Fibroblast of skin of right quadriceps (primary cell): ENCODE measurements at places on chromosomes 16 and 17.

GRCh38 chr16:58832386-58832895 lies 98.3 kb upstream of the GOT2 start:
- no peak for DNase-seq

GRCh38 chr17:45353043-45353442 lies 36.2 kb upstream of the MAP3K14 start:
- no peak for DNase-seq

DNA sequence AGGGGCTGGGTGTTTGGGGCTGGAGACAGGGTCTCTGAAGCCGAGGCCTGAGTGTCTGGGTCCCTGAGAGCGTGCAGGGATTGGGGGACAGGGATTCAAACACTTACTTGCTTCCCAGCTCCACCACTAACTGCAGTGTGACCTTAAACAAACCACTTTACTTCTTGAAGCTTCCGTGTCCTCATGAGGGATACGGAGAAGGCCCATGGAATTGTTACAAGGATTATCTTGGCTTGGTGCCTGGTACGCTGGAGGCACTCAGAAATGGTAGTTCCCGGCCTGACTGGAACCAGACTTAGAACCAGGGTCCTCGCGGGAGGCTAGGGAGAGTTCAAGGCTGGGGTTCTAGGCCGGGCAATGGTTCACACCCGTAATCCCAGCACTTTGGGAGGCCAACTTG lies 2.9 kb upstream of the CXCL16 start:
- no peak for DNase-seq

DNA sequence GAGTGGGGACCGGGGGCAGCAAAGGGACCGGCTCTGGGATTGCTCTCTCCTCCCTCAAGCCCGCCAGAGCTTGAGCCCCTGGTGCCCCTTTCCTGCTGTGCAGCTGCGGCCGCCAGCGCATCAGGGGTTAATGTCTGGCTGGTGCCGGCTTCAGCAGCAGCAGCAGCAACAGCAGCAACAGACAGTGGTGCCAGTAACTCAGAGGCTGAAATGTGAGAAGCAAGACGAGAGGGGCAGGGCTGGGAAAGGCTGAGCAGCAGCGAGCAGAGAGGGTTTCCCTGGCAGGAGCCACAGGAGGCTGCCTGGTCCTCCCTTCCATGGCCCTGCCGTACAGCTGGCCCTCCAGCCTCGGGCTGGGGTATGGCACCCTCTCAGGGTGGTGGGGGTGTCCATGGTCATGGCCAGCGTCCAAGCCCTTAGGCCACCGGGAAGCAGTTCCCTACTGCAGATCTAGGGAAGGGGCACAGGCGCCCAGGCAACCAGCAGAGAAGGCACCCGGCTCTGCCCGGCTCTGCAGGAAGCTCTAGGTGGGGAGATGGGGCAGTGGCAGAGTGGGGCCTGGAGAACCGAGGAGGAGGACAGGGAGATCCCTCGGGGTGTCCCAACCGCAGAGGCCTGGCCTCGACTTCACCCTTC lies 21.1 kb upstream of the TFAP4 start:
- peak; percentile 78 for DNase-seq

DNA sequence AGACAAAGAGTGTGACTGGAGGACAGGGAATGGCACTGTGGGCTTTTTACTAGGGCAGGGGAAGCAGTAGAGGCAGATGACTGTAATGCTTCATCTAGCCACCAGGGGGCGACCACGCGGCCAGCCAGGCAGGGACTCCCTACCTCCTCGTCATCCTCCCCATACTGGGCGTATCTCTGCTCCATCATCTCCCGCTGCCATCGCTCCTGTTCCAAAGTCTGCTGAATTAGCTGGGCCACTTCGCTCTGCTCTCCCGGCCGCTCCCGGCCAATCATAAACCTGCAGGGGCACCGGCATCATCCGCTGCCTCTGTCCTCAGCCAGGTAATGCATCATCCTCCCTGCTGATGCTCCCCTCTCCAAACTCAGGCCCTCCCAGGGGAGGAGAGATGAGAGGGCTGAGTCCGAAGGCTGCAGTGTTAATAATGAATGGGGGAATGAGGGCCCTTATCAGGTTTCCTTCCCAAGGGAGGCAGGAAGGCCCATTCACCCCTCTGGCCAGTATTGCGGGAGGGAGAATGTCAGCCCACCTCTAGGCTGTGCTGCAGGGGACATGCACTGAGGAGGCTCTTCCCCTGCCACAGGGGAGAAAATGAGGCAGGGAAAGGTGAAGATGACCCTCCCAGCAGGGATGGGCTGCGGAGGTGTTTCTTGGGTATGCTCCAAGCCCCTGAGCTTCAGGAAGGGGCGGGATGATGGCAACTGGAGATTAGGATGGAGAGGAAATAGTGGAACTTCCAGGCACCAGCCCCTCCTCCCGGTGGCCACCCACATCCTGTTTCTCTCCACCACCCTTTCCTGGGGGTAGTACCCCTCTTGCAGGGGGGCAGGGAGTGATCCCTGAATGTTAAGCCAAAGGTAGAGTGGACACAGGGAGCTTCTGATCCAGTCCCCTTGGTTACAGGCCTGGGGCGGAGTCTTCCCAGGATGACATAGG lies 10.3 kb upstream of the SAMD14 start:
- DNase-seq, result peak; percentile 70

GRCh38 chr16:73713778-73714495 lies 582.7 kb upstream of the PSMD7 start:
- peak; percentile 50 for DNase-seq

GRCh38 chr16:25656639-25657038 lies 35.1 kb upstream of the HS3ST4 start:
- DNase-seq, result no peak

- DNase-seq, result peak; percentile 13
These were observed 72.7 kb downstream of the OMG start for GRCh38 chr17:31224366-31224765.

- DNase-seq, result no peak
These were observed 32.8 kb downstream of the TMEM186 start for GRCh38 chr16:8764525-8765250.

DNA sequence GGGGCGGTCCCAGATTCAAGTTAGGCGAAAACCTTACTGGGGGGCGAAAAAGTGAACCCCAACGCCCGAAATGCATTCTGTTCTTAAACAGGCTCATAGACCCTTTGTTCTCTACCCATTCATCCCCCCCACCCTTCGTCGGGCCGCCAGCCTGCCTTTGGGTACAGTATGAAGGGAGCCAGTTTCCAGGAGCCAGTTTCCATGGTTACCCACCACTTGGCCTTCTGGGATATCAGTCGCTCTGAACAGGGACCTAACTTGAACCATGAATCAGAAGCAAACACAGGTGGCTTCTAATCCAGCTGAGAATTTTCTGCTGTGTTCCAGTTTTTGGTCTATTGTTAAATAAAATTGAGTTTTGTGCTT lies 532 bp downstream of the DHX40 start:
- peak; percentile 72 for DNase-seq

GRCh38 chr16:31063495-31063842 lies 10.6 kb downstream of the ZNF668 start:
- no peak for DNase-seq

GRCh38 chr17:35056013-35056412 lies 7.5 kb downstream of the RFFL start:
- no peak for DNase-seq

GRCh38 chr16:11163761-11164261 lies 92.2 kb downstream of the SOCS1 start:
- peak; percentile 31 for DNase-seq

GRCh38 chr17:4090898-4091297 lies 51.9 kb downstream of the ZZEF1 start:
- DNase-seq, result no peak

DNA sequence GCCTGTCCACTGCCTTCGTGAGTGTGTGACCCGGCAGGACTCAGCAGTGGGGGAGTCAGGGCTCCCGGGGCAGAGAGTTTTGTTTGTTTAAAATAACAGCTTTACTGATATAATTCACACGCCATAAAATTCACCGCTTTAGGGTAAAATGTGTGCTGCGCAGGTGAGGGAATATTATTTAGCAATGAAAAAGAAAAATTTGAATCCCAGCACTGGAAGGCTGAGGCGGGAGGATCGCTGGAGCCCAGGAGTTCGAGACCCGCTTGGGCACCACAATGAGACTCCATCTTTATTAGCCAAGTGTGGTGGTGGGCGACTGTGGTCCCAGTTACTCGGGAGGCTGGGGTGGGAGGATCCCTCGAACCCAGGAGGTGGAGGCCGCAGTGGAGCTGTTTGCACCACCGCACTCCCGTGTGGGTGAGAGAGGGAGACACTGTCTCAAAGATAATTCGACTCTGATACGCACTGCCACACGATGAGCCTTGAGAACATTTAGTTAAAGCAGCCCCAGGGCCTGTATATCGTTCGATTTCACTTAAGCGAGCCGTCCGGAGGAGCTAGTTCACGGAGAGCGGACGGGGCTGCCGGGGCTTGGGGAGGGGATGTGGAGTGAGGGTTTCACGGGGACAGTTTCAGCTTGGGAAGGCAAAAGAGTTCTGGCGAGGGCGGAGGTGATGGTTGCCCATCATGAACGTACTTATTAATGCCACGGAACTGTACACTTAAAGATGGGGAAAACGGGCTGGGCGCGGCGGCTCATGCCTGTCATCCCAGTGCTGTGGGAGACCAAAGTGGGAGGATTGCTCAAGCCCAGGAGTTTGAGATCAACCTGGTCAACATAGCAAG lies 10.2 kb downstream of the TELO2 start:
- no peak for DNase-seq

DNA sequence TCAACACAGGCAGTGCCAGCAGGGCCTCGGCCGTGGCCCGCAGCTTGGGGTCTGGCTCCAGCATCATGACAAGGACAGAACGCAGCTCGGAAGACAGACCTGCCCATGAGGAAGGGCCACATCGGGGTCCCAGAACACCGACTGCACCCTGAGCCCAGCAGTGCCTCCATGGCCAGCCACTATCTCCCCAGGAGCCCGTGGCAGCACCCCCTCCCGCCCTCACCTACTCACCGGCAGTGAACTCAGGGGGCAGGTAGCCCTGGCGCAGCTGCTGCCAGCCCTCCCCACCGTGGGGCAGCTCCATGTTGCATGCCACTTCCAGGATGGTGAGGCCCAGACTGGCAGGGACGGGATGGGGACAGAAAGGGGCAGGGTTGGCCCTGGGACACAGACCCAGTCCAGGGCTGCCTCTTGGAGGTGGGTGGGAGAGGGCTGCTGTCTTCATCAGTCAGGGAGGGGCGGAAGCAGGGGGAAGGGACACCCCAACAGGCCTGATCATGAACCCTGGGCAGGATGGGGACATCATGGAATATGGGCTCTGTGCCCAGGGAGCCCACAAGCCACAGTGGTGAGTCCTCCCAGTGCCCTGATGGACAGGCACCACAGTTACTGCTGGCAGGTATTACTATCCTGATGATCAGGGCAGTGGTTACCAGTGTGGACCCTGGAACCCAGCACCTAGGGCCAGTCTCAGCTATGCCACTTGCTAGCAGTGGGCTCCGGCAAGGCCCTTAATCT lies 5.3 kb downstream of the PAQR4 start:
- DNase-seq, result no peak

- peak; percentile 76 for DNase-seq
These were observed 79.0 kb downstream of the RPA1 start for GRCh38 chr17:1908699-1909309.

DNA sequence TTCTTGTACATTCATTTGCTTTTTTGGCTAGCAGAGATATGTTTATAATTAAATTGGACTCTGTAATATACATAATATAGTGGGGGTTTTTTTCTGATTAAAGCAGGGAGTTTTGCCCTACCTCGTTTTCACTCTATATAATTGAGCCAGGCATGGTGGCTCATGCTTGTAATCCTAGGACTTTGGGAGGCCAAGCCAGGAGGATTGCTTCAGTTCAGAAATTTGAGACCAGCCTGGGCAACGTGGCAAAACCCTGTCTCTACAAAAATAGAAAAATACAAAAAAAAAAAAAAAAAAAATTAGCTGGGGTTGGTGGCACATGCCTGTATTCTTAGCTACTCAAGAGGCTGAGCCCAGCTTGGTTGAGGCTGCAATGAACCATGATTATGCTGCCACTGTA lies 42.2 kb downstream of the PAFAH1B1 start:
- no peak for DNase-seq

DNA sequence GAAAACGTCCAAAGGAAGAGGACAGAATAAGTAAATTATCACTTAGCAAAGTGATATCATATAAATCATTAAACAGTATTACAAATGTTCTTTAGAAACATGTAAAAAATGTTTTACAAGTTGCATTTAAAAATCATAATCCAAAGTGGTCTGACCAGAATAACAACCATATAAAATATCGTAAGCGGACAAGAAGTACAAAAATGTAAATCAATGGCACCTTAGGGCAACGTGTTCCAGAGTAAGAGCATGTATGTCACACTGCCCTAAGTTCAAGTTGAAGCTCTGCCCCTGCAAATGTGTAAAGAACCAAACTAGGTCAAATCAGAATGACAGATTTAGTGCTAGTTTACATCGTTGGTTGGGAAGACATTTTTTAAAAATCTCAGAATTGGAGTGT lies 11.4 kb downstream of the USP31 start:
- no peak for DNase-seq

GRCh38 chr16:11696266-11697012 lies 28.2 kb downstream of the SNN start:
- DNase-seq, result no peak

DNA sequence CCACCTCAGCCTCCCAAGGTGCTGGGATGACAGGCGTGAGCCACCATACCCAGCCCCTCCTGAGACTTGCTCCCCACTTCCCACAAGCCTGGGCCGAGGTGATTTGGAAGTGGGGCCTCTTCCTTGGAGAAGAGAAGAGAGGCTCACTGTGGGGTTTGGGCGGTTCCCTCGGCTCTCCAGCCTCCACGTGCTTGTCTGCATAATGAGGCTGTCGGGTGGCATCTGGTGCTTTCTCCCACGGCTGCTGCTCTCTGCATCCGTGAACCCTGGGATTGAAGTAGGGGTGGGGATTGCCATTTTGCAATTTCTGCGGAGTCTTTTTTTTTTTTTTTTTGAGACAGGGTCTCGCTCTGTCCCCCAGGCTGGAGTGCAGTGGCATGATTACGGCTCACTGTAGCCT lies 101.4 kb downstream of the RAP1GAP2 start:
- no peak for DNase-seq

GRCh38 chr17:29112771-29113295 lies 67.4 kb downstream of the MYO18A start:
- DNase-seq, result no peak

DNA sequence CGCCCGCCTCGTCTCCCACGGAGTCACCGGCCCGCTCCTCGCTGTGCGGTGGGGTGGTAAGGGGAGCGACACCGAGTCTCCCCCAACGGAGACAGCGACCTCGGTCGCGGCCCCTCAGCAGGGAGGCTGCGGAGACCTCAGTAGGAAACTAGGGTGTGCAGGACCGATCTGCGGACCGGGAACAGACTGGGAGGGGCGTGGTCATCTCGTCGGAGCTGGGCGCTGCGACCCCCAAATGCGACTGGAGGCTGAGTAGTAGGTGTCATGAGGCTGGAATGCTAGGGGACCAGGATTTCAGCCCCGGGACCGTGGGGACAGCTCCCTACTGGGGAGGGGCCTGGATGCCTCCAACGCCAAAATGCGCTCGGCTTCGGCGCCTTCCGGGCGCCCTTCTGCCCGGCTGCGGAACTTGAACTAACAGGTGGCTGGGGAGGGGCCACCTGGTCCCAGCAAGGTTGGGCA lies 1.3 kb downstream of the CACNG4 start:
- DNase-seq, result no peak
